Stimulated activated CD4-positive, alpha-beta T cell treated with anti-CD3 and anti-CD28 coated beads, Interleukin-15, amount 100 ng/mL, for 1 hour (primary cell): ENCODE measurements at places on chromosomes 4 and X.

GRCh38 chrX:116236666-116237065 is 66.1 kb downstream of the AGTR2 start:
- DNase-seq = no peak

- no peak for DNase-seq
Observed at GRCh38 chr4:1910643-1911042, 39.5 kb downstream of the NSD2 start.

DNA sequence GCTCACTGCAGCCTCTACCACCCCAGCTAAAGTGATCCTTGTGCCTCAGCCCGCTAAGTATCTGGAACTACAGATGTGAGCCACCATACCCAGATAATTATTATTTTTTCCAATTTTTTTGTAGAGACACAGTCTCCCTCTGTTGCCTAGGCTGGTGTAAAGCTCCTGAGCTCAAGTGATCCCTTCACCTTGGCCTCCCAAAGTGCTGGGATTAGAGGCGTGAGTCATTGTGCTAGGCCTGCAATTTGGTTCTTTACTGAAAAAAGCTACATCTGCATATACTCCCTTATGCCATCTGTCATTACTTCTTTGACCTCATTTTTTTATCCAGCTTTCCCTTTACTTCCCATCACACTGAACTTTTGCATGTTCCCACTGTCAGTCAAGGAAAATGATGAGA is 2012.4 kb upstream of the IGFBP7 start:
- no peak for DNase-seq

DNA sequence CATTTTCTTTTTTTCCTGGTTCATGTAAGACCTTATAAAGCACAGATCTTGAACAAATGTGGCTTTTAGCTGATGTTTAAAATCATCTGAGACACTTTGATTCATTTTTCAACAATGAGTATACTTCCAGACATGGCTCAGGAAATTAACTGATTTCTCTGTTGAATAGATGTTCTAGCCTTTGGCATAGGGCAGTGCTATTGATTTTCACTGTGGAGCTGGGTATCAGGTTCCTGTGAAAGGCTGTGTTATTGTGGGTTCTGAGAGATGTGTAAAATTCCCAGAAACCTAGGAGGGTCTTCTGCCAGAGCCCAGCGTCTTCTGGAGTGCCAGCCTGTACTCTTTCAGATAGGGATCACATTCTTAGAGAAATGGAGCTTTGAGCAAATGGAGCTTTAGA is 278.9 kb downstream of the EPHA5 start:
- DNase-seq = no peak

GRCh38 chr4:171650543-171650942 is 162.7 kb upstream of the GALNTL6 start:
- DNase-seq = no peak

GRCh38 chrX:147838465-147839131 is 73.1 kb upstream of the FMR1 start:
- no peak for DNase-seq

DNA sequence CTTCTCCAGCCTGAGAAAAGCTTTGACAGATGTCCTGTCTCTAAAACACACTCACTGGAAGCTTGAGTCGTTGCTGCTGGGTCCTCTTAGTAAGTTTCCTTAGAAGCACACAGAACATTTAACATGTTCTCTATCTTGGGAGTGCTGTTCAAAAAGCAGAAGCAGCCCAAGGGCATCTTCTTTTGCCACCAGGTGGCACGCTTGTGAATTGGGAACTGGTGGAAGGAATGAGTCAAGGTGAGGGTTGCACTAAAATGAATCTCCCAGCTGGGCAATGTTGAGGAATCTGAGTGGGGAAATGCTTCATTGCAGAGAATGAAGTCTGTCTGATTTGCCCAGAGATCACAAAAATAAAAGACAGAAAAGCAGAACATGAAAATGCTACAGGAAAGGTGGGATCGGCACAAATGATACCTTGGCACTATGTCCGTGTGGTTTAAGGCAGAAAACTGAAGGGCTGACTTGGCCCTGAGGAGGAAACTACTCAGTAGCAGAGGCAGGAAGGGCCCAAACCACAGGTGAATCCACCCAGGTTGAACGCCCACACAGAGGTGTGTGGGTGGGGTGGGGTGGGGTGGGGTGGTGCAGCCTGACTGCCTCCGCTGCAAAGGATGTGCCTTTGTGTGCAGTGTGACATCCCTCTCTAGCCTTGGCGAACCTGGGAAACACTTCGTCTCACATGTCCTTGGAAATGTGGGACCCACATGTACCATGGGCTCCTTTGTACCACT is 26.0 kb downstream of the KIT start:
- peak; percentile 27 for DNase-seq
